ENCODE measurements at places on chromosomes 16 and 17. TPM values are rescaled to one million over a fixed set of nuclear protein-coding genes. Genes with fewer than 3 reads are reported as not detected.

The SGSM2 gene
- total RNA-seq = 58.1 TPM

The TELO2 gene
- total RNA-seq = 27.9 TPM

The PRR35 gene
- not detected for total RNA-seq

The MYH3 gene
- total RNA-seq = 7.1 TPM

The KRT36 gene
- not detected for total RNA-seq

The AATK gene
- total RNA-seq = 19.8 TPM

The GRB7 gene
- total RNA-seq = 1.4 TPM

The TOP2A gene
- 0.81 TPM for total RNA-seq

The SMIM36 gene
- total RNA-seq = not detected

The TMEM238L gene
- not detected for total RNA-seq

The TNP2 gene
- total RNA-seq = not detected

The MC1R gene
- 19.3 TPM for total RNA-seq

The TBX21 gene
- total RNA-seq = not detected

The MAP2K6 gene
- total RNA-seq = 6.3 TPM

The FBXO39 gene
- total RNA-seq = 0.49 TPM
